ENCODE measurements at places on chromosomes 1 and 21.
A peak's percentile ranks its signal among the peaks of the same experiment; 100 is the strongest.

GRCh38 chr1:107807405-107807804 is 157.6 kb downstream of the VAV3 start:
- DNase-seq = no peak

DNA sequence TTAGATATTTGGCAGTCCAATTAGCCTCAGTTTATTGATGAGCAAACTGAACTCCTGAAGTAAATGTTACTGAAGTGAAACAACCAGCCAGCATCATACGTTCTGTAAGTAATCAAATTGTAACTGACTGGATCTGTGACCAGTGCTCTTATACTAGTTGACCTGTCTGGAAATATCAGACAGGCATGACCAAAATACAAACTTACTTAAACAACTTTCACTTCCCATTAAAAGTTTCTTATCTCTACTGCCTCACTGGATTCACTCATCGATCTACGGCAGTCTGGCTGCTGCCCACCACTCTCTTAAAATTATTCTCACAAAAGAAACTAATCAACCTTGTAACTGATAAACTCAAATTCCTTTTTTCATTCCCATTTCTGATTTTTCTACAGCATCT is 56.4 kb downstream of the WDR3 start:
- no peak for DNase-seq

DNA sequence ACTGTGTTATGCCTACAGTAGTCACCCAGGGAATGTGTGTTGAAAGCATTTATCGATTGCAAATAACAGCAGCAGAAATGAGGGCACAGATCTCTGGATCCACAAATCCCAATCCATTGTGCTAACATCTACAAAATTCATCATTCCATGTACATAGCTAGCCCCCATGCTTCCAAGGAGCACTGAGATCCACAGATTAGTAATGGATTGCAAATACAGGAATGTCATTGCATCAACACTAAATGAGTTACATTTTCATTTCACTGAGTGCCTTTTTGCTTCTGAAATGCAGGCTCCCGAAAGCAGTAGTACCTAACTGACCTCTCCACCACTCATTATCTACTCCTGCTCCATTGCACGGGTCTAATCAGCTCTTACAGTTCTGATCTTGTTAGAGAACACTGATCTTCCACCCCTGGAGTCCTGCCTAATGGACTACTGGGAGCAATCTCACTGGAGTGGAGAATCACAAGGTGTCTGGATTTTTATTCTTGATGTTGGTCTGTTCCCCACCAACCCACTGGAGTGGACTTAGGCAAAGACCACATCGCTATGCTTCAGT is 30.5 kb downstream of the ASTN1 start:
- no peak for DNase-seq

DNA sequence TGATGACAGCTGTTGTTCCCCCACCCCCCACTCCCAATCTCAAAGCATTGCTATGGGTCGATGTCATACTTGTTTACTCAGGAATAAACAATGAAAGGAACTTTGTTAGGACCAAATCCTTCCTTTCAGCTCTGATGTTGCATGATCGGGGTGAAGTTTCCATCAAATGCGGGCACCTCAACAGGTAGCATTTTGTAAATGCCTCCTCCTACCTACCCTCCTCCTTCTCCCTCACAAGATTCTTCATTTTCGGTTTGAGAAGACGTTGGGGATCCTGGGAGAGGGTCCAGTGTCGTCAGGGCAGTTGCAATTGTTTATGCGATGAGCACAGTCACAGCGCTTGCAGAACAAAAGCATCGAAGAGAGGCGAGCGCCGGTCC is 758 bp upstream of the HUNK start:
- DNase-seq = no peak

DNA sequence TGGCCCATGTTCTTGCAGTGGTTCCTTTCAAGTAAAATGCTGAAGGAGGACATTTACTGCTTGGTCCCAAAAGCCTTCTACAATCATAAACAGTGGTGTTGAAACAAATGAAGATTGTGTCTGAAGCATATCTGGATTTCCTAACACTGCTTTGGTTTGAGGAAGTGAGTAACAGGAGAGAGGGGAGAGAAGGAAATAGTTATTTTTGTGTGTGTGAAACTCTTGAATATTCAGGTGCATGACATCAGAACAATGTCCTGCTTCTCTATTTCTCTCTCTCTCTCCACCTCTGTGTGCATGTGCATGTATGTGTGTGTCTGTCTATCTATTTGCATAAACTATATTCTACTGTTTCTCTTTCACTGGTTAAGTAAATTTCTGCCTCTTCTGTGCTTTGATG is 61.4 kb upstream of the TNFSF18 start:
- no peak for DNase-seq

DNA sequence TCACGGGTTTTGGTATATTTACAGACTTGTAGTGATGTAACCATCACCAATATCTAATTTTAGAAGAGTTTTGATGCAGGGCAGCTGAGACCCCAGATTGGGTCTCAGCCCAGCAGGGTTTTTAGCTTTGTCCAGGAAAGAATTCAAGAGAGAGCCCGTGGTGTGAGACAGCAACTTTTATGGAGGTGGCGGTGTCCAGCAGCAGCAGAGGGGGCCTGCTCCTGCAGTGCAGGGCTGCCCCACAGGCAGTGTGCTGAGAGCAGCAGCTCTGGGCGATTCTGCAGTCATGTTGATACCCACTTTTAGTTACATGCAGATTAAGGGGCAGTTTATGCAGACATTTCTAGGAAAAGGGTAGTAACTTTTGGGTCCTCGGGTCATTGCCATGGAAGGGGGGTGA is 1.8 kb upstream of the EPHX1 start:
- DNase-seq = no peak

- DNase-seq = no peak
These were observed 472.8 kb downstream of the NUF2 start for GRCh38 chr1:163794551-163794950.

- DNase-seq = no peak
These were observed 7.9 kb upstream of the ADGRB2 start for GRCh38 chr1:31771891-31772668.

- no peak for DNase-seq
These were observed 64.4 kb downstream of the MAST2 start for GRCh38 chr1:45867697-45868348.

- no peak for DNase-seq
These were observed 39.2 kb upstream of the SCMH1 start for GRCh38 chr1:41281334-41281733.

GRCh38 chr1:172478485-172478884 is 34.6 kb upstream of the PIGC start:
- DNase-seq = no peak

GRCh38 chr1:7868070-7868780 is 15.4 kb upstream of the UTS2 start:
- DNase-seq = no peak

DNA sequence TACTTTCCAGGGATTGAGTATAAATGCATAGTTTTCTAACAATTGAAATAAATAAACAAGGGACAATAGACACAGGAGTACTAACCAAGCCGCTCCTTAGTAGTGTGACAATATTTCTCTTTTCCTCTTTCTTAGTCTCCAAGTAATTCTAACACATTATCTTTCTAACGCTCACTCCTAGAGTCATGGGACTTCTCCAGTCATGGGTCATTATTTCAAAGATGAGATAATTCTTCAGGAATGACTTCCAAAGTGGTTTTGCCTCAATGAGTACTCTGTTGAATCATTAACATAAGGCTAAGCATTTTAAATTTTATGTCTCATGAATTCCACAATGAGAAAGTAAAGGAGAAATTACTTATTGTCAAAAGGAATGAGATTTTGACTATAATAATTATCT is 605.8 kb upstream of the ADAMTS5 start:
- no peak for DNase-seq

DNA sequence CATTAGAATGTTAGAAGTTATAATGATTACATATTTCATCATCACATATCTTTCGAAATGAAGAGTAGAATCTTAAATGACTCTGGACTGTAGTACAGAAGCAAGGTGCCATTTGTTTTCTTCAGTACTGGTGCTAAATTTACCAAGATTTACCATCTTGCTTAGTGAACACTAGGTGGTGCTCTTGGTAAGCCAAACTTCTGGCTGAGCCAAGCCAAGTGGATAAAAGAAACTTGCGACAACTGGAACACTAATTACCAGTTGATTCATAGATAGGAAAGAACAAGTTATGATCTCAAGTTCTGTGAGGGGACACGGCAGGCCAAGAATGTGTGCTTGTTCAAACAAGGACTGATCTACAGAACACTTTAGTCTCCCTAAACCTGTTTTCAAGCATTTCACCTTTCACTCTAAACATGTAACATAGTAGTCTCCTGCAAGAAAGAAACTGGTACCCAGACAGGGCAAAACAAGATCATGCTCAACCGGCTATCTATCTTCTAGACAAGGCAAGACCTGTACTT is 19.8 kb downstream of the SPRTN start:
- no peak for DNase-seq

DNA sequence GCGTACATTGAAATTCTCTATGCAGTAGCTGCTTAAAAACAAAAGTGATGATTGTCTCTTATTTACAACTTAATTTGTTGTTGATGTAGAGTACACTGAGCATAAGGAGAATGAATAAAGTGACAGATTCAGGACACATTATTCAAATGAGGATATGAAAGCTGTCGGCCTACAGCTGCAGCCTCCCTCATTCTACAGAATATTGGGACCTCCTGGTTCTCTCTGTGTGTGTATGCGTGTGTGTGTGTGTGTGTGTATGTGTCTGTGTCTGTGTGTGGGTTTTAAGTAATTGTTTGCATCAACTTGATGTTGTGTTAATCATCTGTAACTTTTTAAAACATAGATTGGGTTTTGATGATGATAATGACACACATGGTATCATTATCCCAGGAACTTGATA is 17.9 kb downstream of the PROX1 start:
- no peak for DNase-seq

DNA sequence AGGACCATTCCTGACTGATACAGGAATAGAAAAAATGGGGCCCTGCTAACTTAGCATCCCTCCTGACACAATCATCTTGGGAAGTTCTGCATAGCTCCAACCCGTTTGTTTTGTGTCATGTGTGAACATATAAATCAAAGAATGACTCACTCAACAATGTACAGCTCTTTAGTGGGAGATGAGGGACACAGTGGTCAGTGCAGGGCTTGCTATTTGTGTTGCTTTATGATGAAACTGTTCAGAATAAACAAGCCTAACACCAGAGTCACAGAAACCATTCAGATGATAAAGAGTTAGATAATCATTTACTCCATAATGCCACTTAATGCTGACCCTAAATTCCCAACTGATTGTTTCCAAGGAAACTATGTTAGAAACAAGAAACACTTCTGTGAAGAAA is 154.2 kb upstream of the ZNHIT6 start:
- no peak for DNase-seq

DNA sequence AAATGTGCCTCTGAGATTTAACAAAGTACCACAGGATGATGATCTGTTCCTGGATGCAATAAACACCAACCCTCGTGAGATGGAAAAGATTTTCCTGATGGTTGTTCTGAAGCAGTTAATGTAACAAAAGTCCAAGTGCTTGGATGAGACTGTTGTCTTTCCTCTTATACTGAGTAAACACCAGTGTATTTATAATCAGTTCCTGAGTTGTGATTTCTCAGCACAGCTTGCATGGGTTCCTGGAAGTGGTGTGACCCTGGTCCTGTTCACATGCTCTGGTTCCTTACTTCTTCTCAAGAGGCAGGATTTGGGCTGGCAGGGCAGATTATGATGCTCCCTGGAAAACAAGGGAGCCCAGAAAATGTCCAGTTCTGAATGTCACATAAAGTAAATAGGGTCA is 208.2 kb upstream of the USP24 start:
- no peak for DNase-seq

- DNase-seq = no peak
These were observed 62.7 kb downstream of the ZC3H11B start for GRCh38 chr1:219550201-219550600.

DNA sequence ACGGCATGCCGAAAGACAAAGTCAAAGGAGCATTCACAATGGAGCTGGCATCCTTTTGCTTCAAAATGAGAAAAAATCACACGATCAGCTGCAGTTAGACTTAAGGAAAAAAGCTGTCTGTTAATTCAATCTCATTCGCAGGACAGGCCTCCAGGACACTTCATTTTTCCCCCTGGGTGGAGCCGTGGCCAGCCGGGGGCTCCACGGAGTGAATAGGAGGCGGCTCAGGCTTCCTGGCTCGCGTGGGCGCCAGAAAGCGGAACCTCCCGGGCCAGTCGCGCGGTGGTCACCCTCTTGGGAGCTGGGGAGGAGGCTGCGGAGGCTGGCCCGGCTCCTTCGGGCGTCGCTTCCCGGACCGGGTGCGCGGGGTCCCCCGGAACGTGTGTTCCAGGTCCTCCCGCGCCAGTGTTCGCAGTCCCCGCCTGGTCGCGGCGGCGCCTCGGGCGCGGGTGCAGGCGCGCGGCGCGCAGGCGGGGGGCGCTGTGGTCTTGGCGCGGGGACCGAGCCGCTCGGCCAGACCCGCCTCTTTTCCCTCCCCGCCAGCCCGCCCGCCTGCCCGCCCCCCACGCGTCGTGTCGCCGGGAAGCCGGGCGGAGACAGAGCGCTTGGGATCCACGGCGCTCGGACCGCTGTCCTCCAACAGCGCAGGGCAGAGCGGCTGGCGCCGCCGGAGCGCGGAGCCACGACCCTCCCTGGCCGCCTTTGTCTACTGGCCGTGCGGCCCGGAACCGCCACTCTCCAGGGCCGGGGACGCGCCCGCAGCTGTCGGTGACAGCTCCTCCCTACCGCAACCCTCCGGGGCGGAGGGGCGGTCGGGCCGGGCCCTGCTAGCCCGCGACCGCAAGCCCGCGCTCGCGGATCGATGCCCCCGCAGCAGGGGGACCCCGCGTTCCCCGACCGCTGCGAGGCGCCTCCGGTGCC is at the start of gene RHOU:
RHOU (plus strand) TSS at position 599 of the 921 bp plus-strand sequence; CDS start at position 863, 264 bp downstream.
- peak; percentile 72 for DNase-seq

DNA sequence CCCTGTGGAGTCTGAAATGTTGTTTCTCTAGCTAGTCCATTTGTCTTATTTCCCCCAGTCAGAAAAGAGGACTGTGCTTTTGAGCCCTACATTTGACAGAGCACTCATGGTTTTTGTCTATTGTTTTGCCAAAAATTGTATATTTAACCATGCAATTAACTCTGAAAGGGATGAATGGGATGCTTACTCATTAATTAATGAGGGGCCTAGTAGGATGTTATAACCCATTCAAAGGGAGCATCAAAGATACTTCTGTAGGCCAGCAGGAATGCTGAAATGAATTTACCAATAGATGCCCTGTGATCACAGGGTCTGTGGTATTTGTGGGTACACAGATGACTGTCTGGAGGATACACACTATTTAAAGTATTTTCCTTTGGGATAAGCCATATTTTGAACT is 147.7 kb downstream of the FCRL5 start:
- DNase-seq = no peak

DNA sequence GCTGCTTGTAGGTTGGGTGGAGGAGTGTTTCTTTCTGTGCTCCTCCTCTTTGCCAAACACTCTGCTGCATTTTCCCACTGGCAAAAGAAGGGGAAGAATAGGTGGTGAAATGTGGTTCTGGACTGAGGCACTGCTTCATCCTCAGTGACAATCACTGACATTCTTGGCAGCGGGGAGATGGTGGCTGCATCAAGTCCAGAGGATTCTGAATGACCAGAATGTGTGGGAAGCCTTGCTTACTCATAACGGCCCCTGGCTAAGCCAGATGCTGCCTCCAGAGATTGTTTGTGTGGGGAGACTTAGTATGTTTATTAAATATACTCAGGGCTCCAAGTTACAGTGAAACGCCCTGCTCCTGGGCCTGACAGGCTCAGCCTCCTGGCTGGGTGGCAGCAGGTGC is 160.3 kb downstream of the CACNA1E start:
- DNase-seq = no peak
